CD8-positive, alpha-beta T cell (primary cell): ENCODE measurements at places on chromosomes 2 and 18.

DNA sequence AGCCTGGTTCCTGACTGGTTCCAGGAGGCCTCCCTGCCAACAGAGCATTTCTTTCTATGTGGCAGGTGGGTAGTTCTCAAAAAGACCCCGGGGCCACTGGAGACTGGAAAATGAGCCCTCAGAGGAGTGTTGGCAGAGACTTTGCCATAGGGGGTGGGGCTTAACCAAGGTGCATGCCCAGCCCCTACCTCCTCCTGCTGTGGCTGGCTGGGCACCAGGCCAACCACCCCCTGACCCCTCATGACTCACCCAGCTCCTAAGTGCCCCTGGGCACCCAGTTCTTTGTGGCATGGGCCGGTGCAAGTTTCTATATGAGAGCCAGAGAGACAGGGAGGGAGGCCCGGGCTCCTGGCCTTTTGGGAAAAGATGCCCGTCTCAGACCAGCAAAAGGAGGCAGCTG, 98.2 kb upstream of the SMAD2 start:
- no peak for DNase-seq

DNA sequence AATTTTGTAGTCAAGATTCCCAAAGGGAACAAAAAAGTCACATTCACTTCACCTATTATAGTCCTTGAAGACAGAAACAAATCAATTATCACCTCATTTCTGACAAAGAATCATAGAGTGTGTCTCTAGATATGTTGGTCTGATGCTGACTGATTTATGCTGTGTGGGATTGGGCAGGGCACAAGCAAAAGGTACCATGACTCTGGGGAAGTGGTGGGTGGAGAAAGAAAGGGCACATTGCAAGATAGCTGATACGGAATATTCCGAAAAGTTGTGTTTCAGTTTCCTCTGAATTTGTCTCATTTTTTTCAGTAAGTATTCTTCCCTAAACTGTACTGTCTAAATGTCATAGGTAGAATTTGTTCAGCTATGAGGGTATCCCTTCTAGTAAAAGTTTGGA, 268.0 kb downstream of the MREG start:
- DNase-seq: no peak

GRCh38 chr2:725468-725867, 48.3 kb upstream of the TMEM18 start:
- DNase-seq: no peak

DNA sequence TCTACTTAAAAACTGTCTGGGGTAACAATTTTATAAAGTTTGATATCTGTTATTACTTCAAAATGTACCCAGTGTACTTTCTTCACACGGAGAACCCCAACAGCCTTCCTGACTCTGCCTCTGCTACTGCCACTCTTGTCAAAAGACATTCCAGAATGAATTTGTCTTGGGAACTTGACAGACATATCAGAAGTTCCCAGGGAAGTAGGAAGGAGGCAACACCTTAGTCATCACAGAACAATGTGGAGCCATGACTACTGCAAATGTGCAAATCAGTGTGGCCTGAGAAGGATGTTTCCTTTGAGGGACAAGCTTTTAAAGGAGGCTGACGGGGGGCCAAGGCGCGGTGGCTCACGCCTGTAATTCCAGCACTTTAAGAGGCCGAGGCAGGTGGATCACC, 133.8 kb upstream of the RNF152 start:
- no peak for DNase-seq

GRCh38 chr18:46502444-46502843, 154.6 kb downstream of the LOXHD1 start:
- no peak for DNase-seq

DNA sequence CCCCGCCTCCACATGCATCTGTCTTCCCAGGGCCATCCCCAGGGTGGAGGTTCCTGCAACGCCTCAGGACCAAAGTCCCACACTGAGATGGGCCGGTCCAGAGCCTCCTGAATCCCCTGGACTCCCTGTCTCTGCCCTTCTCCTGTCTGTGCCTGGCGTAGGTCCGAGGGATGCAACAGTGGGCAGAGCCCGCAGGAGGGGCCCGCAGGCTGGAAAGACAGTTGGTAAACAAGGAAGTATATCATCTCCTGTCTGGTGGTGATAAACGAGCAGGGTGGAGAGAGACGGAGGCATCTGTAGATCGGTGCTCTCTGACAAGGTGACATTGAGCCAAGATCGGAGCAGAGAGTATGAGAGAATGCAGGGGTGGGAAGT, 72.6 kb upstream of the RAB6C start:
- DNase-seq: no peak

GRCh38 chr2:136334967-136335366, 217.0 kb upstream of the CXCR4 start:
- DNase-seq: no peak

GRCh38 chr2:15354596-15355366, 206.4 kb downstream of the NBAS start:
- no peak for DNase-seq

- no peak for DNase-seq
These were observed 1.8 kb downstream of the MEMO1 start for GRCh38 chr2:32008805-32009515.

GRCh38 chr18:9321736-9322135, 12.8 kb upstream of the TWSG1 start:
- DNase-seq: no peak

GRCh38 chr2:211760103-211760502, 778.5 kb downstream of the ERBB4 start:
- no peak for DNase-seq

GRCh38 chr2:3674066-3674845, 16.3 kb downstream of the ALLC start:
- no peak for DNase-seq

DNA sequence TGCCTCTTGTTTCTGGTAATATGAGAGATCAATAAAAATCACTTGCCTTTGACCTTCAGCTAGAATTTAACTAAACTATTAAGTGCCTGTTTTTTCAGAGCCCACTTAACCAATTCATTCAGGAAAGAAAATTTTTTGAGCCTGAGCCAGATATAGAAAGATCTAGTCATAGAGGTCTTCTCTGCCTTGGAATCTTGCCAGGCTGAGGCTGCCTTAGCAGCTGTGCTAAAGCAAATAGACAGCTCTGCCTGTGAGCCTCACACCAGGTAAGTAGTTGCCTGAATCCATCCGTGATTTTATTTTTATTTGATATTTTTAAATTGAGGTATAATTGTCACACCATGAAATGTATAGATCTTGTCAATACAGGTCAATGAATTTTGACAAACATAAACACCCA, 27.4 kb downstream of the EVX2 start:
- no peak for DNase-seq

- DNase-seq: peak; percentile 94
These were observed 133.4 kb downstream of the HDAC4 start for GRCh38 chr2:239267288-239267951.

DNA sequence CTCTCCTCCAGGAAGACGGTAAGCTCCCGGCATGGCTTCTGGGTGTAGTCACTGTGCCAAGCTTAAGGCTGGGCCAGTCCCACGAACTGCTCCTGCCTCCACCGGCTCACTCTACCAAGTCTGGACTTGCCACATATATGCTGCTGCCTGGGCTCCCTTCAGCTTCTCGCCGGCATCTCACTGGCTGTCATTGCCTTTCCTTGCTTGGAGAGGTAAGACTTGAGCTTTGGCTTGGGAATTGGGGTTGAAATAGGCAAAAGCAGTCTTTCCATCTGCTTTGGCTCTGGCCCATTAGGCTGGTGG, 481.0 kb downstream of the TGIF1 start:
- DNase-seq: no peak

DNA sequence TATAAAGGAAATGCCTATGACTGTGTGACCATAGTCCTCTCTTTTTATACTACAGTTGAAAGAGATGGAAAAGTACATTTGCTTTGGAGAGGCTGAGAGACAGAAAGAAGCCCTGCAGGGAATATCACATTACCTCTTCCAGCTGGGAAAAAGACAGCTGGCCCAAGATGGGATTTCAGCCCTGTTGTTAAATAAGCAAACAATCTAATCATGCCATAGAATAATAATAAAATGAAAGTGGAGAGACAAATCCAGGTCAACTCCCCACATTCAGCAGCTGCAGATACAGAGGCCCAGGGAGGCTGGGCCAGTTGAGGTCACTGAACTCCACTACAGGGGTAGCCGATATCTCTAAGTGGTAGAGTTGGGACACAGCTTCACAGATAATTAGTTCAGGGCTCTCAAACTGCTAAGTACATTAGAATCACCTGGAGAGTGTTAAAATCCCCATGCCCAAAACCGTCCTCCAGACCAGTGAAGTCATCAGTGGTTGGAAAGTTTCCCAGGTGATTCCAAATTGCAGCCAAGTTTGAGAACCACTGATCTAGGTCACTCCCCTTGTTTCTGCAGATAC, 81.9 kb downstream of the MOGAT1 start:
- DNase-seq: no peak

DNA sequence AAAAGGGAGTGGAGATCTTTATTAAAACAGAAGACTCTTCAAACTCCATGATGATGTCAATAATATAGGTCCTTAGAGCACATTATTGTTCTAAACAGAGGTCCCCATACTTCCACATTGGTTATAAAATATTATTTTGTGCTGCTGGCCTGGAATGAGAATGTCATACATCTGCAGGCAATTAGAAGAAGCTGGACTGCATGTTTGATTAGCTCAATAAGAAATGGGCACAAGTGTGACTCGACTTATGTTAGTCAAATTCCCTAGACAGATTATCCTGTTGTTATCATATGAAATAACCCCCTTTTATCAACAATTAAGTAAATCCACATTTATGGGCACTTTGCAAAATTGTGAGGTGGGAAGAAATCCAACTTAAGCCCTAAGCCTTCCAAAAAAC, 8.8 kb downstream of the EFEMP1 start:
- no peak for DNase-seq

DNA sequence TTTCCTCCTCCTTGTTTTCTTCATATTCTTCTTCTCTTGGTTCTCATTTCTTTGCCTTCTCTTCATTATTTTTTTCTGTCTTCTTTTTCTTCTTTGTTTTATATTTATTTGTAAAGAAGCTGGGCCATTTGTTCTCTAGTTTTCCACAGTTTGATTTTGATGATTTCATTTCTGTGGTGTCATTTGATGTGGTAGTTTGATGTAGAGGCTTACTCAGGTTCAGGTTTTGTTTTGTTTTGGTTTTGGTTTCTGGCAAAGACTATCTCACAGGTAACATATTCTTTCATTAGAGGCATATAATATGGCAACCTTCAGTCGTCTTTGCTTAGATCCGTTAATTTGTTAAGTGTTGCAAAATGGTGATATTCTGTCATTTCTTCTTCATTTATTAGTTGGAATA, 75.3 kb downstream of the BABAM2 start:
- DNase-seq: peak; percentile 81

GRCh38 chr18:79726721-79727120, 47.1 kb downstream of the CTDP1 start:
- DNase-seq: no peak

DNA sequence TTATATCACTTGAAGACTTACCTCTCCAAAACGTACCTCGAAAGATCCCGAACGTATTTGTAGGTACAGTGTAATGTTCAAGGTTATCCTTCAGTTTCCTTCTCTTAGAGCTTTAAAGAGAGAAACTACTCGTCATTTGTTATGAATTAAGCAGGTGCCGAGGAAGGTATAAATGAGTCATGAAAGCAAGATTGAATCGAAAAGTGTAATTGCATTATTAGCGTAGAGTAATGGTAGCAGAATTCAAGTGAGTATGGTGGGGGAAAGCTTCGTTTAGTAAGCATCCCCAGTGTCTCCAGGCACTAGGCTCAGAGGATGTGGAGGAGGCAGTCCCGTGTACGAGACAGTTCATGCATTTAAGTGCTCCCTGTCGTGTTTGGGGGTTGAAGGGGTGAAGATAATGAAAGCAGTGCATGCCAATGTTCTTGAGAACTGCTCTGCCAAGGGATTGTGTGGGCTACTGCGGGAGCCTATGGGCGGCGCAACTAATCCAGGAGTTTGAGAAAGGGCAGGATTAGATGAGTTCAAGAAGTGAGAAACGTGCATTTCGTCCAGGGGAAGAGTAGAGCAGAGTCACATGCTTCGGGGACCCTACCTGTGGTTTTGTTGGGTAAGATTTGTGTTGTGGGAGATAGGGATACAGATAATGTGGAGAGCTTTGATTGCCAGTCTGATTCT, 858 bp downstream of the POLR1B start:
- DNase-seq: no peak

GRCh38 chr2:9139491-9140443, 66.8 kb upstream of the ASAP2 start:
- DNase-seq: peak; percentile 8

DNA sequence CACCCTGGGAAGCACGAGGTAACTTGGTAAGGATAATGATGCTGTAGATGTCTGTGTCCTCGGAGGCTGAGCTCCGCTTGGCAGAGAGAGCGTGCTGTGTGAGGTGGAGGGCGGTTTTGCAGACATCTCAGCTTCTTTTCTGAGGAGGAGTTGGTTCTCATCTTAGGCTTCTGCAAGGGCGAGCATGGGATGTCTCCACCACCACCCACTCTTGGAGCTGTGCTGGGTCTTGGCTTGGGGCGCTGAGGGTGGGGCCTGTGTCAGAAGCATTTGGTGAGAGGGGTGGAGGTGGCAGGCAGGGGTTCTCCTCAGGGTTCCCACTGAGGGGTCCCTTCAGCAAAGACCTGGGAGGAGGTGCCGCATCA, 9.2 kb downstream of the OXER1 start:
- no peak for DNase-seq
